ENCODE measurements at places on chromosomes 5 and 9.

GRCh38 chr9:69718218-69718617 lies 41.6 kb downstream of the PTAR1 start:
- DNase-seq, result no peak

DNA sequence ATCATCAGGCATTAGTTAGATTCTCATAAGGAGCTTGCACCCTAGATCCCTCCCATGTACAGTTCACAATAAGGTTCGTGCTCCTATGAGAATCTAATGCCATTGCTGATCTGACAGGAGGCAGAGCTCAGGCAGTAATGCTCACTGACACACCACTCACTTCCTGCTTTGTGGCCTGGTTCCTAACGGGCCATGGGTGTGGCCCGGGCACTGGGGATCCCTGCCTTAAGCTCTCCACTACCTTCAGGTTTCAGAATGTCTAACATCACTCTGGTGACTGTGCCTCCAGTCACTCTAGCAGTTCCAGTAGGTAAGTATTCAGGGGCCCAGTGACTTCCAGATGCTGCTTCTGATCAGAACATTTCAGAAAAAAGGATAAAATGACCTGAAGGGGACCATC lies 152.4 kb downstream of the LRRC70 start:
- DNase-seq, result no peak

DNA sequence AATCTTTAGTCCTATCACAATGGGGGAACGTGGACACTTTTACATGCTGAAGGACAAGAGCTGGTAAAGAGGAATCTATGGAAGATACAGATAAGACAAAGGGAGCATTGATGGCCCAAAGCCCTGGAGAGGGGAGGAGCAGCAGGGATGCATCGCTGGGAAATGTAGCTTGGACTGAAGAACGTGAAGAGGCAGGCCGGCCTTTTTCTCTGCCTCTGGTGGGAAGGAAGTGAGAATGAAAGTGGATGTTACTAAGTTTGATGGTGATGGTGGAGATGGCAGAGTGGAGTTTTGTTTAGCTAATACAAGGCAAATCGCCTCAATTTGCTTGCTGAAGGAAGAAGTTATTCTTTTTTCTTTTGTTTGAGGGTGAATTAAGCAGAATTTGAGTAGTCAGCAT lies 124.6 kb upstream of the TAF11L2 start:
- DNase-seq, result no peak

DNA sequence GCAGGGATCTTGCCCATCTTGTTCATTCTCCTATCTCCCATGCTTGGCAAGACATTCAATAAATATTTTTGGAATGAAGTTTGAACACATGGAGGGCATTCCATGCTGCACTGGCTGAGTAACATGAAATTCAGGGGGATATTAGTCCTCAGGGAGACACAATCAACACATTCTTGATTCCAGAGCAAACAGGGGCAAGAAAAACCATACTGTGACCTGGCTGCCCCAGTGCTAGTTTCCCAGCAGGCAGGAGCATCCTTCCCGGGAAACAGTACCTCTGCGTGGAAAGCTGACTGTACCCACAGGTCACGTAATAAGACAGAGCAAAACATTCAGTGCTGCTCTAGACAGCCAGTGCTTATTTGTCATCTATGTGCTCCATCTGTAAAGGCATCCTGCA lies 66.3 kb upstream of the SPOCK1 start:
- DNase-seq, result no peak

GRCh38 chr9:28092981-28093936 lies 520.0 kb upstream of the C9orf72 start:
- DNase-seq, result peak; percentile 95

GRCh38 chr5:34849253-34849652 lies 10.3 kb downstream of the TTC23L start:
- no peak for DNase-seq

- DNase-seq, result no peak
Measured at GRCh38 chr5:77798456-77798855, 22.3 kb upstream of the TBCA start.

DNA sequence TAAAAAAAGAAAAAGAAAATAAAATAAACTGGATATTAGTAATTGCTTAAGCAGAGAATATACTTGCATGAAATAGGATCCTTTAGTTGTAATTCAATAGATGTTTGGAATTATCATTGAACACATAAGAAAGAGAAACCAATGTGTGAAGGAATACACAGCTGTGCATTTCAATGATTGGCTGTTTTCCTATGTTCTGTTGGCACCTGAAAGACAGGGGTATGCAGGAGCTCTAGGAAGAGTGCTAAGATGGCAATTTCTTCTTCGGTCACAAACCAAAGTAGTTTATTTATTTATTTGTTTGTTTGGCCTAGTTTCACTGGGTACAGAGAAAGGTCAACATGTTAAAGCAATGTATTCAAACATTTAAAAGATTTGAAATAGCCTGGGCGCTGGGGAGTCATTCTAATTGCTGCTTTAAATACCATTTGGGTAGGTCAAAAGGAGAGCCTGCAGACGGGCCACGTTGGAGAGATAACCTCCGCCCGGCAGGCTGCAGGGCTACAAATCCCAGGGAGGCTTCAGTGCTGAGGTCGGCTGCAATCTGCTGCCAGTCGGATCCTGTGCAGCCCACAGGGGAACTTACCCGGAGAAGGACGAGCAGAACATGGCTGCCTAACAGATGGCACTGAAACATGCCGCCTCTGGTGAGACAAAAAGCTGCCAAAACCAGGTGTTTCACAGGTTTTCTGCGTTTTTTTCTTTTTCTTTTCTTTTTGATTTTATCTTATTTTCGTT lies 154.2 kb upstream of the TYRP1 start:
- no peak for DNase-seq

DNA sequence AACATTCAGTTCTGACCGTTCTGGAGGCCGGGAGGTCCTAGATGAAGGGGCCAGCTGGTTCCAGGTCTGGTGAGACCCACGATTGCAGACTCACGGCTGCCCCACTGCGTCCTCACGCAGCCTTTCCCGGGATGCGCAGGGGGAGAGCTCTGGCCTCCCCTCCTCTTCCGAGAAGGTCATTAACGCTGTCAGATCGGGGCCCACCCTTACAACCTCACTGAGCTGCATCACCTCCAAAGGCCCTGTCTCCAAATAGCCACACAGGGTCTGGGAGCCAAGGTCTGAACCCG lies 66.6 kb upstream of the PPP1R26 start:
- no peak for DNase-seq

- no peak for DNase-seq
Measured at GRCh38 chr5:178467568-178468195, 122.5 kb downstream of the COL23A1 start.

DNA sequence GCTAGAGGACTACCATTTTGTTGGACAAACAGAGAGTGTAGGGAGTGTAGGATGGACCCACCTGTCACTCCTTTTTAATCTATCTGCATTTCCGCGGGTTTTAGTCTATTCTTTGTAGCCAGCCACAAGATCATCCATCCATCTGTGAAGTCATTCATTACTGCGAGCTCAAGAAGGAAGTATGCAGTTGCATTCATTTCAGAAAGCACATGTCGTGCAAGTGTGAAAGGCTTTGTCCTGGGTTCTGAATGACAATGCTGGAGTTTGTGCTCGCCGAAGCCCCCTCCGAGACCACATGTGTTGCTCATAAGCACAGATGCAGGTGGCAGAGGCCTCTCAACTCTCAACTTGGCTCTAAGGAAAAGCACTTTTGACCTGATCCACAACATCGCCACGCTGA lies 70.3 kb upstream of the BASP1 start:
- no peak for DNase-seq

GRCh38 chr5:31664566-31664965 lies 25.6 kb downstream of the PDZD2 start:
- no peak for DNase-seq

- DNase-seq, result no peak
Measured at GRCh38 chr5:164175083-164175482, 669.7 kb downstream of the MAT2B start.

DNA sequence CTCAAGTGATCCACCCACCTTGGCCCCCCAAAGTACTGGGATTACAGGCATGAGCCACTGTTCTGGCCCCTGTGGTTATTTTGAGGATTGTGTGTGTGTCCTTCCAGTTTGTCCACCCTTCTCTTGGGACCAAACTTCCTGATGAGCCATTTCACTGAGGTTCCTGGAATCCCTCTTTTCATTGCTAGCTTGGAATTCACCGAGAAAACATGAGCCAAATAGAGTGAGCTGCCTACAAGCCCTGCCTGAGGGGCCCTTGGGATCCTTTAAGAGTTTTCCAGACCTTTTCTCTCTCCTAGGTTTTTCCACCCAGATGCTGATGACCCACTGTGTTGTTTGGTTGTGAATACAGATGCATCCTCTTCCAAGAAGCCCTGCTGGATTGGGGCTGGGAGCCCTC lies 13.2 kb upstream of the KIF12 start:
- DNase-seq, result no peak

GRCh38 chr9:76206821-76207220 lies 187.4 kb downstream of the RFK start:
- no peak for DNase-seq

DNA sequence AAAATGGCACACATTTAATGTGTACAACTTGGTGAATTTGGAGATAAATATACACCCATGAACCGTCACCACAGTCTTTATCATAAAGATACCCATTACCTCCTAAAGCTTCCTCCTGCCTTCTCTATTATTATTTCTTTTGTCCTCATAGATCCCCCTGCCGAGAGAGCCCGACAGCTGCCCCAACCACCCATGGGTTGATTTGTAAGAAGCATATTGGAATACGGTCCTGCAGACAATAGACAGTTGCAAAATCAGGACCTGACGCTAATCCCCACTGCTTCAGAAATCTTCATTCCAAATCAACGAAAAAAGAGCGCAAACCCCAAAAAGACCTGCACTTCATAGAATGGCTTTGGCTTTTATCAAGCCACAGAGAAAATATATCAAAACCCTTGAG lies 697.5 kb downstream of the SEMA5A start:
- DNase-seq, result no peak

DNA sequence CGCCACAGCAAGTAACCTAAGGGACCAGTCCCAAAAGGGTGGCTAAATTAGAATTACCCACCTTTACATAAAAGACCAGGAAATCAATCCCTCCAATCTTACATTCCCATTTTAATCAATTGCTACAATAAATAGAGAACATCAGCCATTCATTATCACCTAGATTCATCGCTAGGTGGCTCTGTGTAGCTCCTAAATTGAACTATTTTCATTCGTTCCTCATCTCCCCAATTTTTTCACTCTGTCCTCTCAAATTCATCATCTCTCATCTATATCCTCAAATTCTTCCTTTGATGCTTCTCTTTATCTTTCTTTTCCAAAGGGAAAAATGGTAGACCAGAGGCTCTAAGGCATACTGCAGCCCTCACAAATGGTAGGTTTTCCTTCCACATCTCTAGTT lies 108.2 kb upstream of the TNC start:
- no peak for DNase-seq

DNA sequence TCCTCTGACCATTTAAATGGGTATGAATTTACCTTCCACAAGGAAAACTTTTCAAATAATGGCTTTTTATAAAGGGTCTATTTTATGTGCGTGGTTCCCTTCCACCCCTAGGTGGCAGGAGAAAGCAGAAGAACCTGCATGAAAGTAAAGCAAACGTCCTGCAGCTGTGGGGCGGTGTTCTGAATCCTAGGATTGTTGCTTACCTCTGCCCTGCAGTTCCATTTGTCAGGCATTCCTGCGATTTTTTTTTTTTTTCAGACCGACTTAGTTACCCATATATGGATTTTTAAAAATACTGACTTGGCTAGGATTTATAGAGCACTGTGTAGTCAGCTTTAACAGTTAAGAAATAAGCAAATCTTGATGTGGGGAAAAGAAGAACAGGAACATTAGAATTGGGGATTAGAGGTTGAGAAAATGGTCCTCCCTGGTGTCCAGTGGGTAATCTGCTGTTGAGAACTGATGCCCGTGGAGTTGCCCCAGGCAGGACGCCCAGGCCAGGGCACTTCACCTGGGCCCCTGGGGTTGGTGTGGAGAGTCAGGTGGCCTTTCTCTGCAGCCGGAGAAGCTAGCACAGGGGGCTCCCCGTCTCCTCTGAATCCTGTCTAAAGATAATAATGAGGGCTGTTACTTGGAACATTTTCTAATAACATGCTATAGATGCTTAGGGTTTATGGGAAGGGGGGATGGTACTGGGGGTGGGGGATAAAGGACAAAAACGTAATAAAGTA lies 30.4 kb upstream of the LTC4S start:
- no peak for DNase-seq

GRCh38 chr9:13588151-13589033 lies 308.9 kb upstream of the MPDZ start:
- no peak for DNase-seq

- DNase-seq, result no peak
Measured at GRCh38 chr9:136944212-136944518, 373 bp downstream of the FBXW5 start.

GRCh38 chr5:103785569-103785968 lies 223.0 kb upstream of the NUDT12 start:
- no peak for DNase-seq

DNA sequence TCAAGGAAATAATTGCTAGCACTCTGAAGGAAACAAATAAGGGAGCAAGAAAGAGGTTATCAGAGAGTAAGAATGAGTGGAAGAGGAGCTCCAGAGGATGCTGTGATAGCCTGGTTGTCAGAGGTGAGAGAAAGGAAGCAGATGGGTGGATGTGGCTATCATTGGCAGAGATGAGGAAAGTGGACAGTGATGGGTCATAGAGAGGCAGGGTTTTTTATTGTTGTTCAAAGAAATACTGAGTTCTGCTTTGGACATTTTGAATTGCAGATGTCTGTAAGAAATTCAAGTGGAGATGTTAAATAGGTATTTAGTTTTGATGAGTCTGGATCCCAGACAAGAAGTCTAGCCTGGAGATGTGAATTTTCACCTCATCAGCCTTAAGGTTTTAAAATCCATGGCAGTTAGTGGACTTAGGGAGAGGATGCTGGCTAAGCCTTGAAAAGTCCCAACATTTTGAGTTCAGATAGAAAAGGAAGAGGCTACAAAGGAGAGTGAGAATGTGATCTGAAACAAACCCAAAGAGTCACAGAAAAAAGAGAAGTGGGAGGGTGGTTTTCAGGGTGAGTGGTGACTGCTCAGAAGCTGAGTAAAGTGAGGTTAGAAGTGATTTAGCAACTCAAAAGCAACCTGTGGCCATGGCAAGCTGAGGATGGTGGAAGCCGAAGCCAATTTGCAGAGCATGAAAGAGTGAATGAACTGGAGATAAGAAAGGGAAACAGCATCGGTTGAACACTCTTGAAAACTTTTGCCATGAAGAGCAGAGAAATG lies 50.4 kb downstream of the PPIC start:
- DNase-seq, result no peak

DNA sequence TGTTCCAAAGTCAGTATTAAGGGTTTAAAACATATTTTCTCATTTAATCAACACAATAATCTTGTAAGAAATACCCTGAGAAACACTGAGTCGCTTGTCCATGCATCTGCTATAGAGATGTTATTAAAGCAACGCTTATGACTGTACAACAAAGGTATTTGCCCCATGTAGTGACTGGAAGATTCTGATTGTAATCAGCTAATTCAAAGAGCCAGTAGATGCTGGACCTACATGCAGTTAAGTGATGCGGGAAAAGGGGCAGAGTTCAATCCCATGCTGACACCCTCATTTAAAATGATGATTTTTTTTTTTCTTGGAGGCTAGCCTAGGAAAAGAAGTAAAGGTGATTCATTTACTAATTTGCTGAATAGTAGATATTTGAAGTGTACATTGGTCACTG lies 149.3 kb upstream of the MTAP start:
- no peak for DNase-seq

GRCh38 chr5:113344973-113345940 lies 89.5 kb downstream of the TSSK1B start:
- DNase-seq, result no peak

Measured in NCI-H187 treated with DMSO at 0.1 percent for 48 hours (cell line).